Activated T-cell treated with anti-CD3 and anti-CD28 coated beads, Interleukin-2, amount 50 U/mL, for 72 hours (primary cell): ENCODE measurements at places on chromosomes 1 and 21. TPM values are rescaled to one million over a fixed set of nuclear protein-coding genes. Genes with fewer than 3 reads are reported as not detected.

The OR2L13 gene
- 0.14 TPM for total RNA-seq

The TINAGL1 gene
- not detected for total RNA-seq

DNA sequence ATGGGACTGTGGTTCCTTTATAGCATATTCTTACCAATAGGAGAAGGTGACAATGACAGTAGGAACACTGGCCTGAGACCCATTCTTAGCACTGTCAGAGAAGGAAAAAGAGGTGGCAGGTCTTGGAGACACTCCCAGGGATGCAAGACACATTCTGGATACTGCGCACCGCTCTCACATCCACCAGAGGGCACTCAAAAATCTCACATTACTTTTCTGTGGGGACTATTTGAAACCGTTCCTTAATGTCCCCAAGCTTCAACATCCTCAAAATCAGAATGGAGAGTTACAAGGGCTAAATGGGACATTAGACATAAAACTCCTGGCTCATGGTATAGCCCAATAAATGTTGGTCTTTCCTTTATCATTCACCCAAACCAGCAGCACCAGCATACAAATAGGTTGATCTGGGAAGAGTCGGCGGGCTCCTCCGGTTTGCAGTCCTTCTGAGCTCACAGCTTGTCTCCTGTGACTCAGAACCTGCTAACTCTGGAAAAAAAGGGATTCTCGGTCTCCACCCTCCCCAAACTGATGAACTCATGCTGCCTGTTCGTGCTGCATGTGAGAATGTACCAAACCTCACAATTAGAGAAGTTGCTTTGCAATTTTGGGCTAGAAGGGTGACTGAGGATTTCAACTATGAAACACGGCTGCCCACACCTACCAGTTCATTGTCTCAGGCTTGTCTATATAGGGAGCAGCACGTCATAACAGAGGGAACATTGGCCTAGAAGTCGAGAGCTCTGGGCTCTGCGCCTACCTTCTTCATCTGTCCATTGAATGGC lies 40.2 kb downstream of the IL12RB2 start:
- DNase-seq: no peak

DNA sequence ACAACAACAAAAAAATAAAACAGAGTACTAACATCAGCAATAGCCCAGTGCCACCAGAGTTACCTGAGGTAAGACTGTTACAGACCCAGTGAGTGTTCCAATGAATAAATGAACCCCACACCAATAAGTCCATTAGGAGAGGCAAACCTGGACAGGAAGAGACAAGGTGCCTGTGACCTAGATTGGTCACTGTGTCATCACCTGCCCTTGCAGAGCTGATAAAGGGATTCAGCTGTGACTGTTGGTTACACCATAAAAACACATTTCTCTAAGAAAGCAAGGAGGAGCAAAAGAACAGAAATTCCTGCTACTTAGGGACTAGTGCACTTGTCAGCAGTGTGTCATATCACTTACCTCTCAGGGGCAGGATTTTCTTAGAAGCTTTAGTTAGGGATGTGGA lies 37.5 kb downstream of the CD2 start:
- no peak for DNase-seq

The TCEA3 gene
- total RNA-seq: 4.7 TPM

DNA sequence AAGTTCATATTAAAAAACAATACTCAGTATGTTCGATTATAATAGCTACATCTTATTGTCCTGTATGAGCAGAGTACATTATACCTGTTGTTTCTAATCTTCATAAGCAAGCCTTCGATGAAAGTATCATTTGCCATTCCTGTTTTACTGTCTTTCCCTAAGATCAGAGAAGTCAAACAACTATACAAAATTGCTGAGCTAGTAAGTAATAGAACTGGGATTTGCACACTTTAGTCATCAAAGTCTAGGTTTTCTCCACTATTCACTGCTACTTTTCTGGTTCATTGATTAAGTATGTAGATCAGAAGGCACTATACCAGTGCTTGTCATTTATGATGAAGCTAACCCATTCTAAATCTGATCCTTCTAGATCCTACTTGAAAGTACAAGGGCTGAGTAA lies 108.9 kb downstream of the NR5A2 start:
- no peak for DNase-seq

- DNase-seq: peak; percentile 73
These were observed 1.9 kb downstream of the FTCD start for GRCh38 chr21:46153247-46154154.

DNA sequence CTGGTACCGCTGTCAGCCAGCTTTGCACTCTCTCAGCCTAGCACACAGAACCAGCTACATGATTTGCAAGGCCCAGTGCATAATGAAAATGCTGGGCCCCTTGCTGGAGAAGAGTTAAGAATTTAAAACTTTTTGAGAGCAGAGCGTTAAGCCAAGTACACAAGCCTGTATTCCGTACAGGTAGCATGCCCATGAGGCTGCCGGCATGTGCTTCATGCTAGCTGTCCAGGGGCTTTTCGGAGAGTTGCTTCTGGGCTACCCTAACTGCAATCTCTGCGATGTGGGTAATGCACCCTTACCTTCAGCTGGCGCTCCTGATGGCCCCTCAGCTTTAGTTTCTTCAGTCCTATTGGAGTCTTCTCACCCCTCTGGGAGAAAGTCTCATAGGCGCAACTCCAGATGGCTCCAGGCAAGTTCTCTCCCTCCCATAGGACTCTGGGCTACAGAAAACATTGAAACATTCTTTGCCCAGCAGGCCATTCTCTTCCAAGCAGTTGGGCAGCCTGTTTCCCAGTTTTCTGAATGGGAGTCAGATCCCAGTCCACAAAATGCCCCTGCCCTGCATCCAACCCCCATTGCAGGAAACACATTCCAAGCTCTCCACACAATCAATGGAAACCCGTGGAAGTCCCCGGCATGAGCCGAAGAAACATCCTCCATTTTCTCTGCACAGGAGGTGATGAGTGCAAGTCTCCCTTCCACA lies 5.7 kb upstream of the AKT3 start:
- no peak for DNase-seq

DNA sequence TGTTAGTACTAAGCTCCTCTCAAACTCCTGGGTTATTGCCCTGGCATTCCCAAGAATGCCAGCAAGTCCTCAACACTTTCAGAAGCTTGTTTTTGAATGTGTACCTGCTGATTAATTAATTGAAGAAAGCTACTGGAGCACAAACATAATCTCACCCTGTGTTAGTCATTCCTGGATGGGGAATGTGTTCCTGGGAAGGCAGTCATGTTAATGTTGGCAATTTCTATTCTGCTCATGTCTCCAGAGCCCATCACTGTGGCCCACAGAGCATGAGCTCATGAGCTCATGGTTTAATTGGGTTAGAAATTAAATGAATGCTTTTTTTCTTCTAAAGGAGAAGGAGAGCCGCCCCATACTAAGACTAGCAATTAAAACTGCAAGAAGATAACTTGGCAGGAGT lies 31.9 kb upstream of the KCNA3 start:
- no peak for DNase-seq

The MTF1 gene
- total RNA-seq: 26.8 TPM

DNA sequence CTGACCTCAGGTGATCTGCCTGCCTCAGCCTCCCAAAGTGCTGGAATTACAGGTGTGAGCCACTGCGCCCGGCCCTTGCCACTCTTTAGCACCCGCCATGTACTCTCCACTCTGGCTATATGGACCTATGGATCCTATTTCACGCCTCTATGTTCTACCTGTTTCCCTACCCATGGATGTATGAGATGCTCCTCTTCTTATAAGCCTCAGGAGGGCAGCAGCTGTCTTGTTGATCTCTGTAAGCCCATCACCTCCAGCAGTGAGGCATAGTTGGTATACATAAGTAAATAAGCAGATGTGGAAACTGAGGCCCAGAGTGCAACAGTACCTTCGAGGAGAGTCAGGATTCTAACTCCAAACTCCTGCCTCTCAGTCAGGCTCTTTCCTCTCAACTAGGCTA lies 24.7 kb upstream of the ARTN start:
- no peak for DNase-seq

- DNase-seq: no peak
These were observed 111.6 kb downstream of the ADGRL2 start for GRCh38 chr1:81912383-81912782.

DNA sequence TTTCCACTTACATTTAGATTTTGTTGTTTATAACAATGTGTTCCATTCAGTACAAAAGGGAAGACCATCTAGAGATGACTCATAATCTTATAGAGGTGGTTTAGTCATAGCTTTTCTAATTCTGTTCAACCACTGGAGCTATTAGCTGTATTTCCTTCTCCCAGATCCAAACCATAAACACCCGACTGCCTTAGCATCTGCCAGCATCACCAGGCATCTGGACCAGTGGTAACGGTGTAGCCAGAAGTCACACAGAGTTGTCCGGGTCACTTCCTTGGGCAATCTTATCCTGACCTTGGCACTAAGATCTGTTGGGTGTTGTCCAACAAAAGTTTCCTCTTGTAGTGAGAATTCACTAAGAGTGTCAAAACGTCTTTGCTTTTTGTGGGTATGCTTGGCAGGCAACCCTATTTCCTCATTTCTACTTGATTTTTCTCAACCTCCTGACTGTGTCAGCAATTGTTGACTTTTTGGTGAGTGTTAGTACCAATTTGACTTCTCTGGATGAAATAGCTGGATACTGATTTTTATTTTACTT lies 372.1 kb upstream of the B3GALT2 start:
- no peak for DNase-seq

The OSCP1 gene
- total RNA-seq: 2.1 TPM

The TRIM67 gene
- 0.12 TPM for total RNA-seq

GRCh38 chr1:101025283-101025656 lies 314 bp downstream of the DPH5 start:
- DNase-seq: peak; percentile 12

- DNase-seq: no peak
These were observed 579 bp downstream of the PTCH2 start for GRCh38 chr1:44842486-44842861.
